ENCODE measurements at places on chromosomes 1 and 21.

GRCh38 chr1:150562446-150563339 is 13.5 kb downstream of the ADAMTSL4 start:
- DNase-seq, result no peak

GRCh38 chr1:10962483-10962882 is 50.0 kb upstream of the TARDBP start:
- DNase-seq, result no peak

DNA sequence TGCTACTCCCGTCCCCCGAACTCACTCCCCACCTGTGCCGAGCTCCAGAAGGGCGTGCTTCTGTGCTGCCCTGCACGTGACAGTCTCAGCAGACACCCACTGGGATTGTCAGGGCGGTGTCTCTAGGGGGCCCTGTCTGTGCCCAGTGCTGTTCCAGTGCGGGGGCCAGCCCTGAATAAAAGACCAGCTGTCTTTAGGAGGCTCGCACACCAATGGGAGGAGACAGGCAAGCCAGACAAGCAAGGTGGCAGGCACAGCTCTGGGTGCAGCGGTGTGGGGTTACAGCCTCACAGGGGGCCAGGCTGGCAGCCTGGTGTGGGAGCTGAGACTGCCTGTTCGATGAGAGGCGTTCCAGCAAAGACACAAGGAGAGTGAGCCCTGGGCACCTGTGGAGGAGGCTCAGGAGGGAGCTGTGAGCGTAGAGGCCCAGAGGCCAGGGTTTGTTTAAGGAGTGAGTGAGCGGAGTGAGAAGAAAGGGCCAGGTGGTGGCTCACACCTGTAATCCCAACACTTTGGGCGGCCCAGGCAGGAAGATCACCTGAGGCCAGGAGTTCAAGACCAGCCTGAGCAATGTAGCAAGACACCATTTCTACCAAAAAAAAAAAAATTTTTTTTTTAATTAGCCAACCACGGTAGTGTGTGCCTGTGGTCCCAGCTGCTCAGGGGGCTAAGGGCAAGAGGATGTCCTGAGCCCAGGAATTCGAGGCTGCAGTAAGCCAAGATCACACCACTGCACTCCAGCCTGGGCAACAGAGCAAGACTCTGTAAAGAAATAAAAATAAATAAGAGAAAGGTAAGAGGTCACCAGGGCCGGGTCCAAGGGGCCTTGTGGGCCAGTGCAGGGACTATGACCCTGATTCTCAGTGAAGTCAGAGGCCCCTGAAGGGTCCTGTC is 48.2 kb upstream of the ARHGEF16 start:
- DNase-seq, result no peak

- no peak for DNase-seq
Measured at GRCh38 chr21:27421654-27422053, 454.8 kb upstream of the ADAMTS5 start.

DNA sequence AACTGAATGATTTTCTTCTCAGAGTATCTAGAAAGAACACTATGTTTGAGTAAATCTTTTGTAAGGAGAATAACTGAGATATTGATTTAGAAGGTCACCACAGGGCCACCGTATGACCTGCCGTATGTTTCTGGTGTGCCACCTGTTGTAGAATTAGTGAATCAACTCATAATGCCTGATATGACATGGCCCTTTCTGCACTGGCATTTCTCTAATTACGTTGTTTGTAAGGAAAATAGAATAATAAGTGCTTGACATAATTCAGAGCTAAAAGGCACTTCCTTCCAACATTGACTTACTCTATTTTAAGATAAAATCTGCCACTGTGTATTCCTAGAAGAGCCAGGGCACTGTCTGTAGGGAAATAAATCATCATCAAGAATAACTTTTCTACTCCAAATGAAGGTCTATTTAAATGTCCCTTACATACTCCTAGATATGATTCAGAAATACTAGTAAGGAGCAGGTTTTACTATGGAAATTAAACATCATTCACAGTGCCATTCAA is 101.7 kb downstream of the PHTF1 start:
- DNase-seq, result no peak

GRCh38 chr1:1625824-1626206 is 6.2 kb upstream of the MMP23B start:
- no peak for DNase-seq

- no peak for DNase-seq
Measured at GRCh38 chr1:85957760-85958159, 198.8 kb downstream of the COL24A1 start.
